ENCODE measurements at places on chromosomes 1 and 21.

- no peak for DNase-seq
Measured at GRCh38 chr1:159207774-159208173, 3.1 kb downstream of the ACKR1 start.

GRCh38 chr1:212438831-212439237, 6.1 kb downstream of the NENF start:
- no peak for DNase-seq

DNA sequence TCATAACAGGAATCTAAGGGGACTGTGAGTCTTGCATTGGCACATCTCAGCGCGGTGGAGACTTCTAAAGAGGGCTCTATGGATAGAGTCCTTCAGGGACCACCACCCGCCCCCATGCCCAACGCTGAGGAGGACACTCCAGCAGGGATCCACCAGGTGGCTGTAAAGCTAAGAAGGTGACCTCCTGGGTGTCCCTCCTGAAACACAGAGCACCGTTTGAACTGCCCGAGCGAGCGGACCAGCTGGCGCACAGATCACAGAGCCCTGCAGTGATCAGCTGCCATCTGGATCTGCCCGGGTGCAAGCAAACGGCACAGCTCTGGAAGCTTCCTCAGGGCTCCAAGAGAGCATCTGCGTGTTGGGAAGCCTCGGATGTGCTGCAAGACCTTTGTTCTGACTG, 51.3 kb upstream of the LYST start:
- no peak for DNase-seq

GRCh38 chr1:167687919-167688519, 33.8 kb upstream of the MPZL1 start:
- peak; percentile 80 for DNase-seq

- no peak for DNase-seq
Measured at GRCh38 chr1:37945743-37946702, 830 bp downstream of the INPP5B start.

DNA sequence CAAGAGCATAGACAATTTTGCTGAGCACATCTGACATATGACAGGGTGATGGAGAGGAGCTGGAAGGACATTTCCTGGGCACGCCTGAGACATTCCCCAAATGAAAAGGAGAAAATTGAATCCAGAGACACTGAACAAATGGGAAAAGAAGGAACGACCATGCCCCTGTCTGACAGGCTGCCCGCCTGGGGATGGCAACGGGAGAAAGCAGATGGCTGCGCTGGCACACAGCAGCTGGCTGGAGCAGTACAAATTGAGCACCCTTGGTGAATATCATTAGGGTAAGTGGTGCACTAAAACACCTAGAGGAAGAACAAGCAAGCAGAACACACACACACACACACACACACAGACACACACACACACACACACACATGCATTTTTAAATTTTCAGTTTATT, 174.3 kb upstream of the DUSP10 start:
- no peak for DNase-seq

DNA sequence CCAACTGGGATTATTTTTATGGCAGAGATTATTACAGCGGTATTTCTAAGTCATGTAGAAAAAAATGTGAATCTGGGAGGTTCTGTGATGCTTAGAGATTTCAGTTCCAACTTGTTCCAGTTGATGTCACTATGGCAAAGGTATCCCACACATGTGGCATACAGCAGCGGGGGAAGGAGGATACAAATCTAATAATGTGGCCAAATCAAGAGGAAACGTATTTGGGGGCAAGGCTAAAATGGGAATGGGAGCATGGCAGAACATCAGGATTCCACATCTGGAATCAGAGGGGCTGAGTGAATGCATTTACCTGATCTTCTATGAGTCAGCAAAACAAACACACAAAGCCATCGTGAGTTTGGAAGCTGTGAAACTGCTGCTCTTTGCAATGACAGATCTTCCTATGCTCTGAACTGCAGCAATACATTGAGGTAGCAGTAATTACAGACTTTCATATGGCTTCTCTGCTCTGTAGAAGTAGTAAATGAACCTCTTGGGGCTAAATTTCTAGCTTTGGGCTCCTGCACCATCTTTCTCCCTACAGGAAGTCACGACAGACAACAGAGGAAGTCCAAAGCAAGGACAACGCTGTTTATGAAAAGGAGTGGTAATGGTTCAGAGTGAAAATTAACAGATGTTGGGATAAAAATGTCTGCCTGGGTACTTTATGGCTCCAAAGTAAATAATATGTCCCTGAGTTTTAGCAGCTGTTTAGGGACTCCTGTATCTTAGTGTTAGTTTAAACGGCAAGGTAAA, 55.5 kb downstream of the GABPA start:
- peak; percentile 46 for DNase-seq

DNA sequence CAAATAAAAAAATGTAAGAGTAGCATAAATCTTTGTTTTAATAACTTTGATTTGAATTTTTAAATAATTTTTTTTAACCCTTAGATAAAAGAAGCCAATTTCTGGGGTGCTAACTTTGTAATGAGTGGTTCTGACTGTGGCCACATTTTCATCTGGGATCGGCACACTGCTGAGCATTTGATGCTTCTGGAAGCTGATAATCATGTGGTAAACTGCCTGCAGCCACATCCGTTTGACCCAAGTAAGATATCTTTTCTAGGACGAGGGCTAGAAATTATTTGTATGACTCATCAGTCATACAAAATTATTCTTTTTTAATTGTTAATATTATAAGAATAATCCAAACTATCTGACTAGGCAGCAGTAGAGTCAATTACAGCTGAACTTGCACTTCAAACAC, 71.2 kb downstream of the GPR161 start:
- no peak for DNase-seq

GRCh38 chr21:41840880-41841279, 38.3 kb downstream of the PRDM15 start:
- DNase-seq: no peak

DNA sequence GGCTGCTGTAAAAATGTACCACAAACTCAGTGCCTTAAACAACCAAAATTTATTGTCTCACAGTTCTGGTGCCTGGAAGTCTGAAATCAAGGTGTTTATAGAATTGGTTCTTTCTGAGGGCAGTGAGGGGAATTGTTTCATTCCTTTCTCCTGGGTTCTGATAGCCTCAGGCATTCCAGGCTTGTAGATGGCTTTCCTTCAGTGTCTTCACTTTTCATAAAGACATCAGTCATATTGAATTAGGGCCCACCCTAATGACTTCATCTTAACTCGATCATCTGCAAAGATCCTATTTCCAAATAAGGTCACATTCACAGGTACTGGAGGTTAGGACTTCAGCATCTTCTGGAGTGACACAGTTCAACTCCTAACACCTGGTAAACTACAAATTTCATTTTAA, 15.0 kb downstream of the CDKN2C start:
- no peak for DNase-seq

GRCh38 chr1:171158551-171158950, 26.5 kb upstream of the FMO2 start:
- no peak for DNase-seq

DNA sequence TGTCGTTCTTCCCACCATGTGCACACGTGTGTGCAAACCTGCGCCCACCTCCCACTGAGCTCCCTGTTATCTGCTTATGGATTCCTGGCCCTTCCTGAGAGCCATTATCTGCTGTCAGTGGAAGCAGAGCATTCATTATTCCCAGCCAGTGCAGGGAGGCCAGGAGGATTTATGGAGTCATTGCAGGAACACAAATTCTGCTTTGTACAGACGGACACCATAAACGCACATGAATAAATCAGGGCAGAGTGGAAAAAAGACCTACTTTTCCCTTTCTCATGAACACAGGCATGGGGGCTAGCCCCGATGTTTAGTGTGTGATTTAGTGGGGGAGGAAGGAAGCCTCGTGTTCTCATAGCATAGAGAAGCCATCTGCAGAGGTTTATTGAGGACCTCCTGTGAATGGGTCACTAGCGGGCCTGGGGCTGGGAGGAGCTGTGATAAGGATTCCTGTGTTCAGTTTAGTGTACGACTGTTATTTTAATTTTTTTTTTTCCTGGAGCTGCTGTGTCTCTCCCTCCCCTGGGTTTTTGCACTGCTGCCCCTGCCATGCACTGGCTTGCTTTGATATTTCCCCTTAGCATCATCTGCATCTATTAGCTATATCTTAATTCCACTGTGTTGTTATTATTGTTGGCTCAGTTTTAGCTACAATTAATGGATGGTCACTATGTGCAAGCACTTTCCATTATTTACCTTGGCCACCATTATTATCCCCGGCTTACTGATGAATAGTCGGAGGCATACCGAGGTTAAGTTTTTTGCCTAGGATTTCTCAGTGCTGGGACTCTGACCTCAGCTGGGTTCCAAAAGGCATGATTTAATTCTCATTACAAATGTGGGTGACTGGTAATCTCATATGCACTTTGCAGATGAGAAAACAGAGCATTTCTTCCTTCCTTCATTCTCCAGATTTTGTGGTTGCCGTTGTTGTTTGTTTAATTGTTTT, 33.0 kb downstream of the HUNK start:
- DNase-seq: no peak

- DNase-seq: no peak
Measured at GRCh38 chr1:117232531-117232930, 21.8 kb upstream of the VTCN1 start.

DNA sequence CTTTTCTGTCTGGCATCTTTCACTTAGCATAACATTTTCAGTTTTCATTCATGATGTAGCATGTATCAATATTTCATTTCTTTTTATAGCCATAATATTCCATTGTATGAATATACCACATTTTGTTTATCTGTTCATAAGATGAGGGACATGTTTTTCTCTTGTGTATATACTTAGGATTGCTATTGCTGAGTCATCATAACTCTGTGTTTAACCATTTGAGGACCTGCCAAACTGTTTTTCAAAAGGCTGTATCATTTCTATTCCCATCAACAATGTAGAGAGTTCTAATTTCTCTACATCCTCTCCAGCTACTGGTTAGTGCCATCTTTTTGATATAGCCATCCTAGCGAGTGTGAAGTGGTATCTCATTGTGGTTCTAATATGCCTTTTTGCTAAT, 26.2 kb downstream of the MPZL1 start:
- DNase-seq: no peak

GRCh38 chr1:187987236-187987776, 1158.6 kb downstream of the PLA2G4A start:
- DNase-seq: peak; percentile 28

GRCh38 chr1:109910963-109911798, 532 bp downstream of the CSF1 start:
- DNase-seq: no peak

GRCh38 chr1:1528301-1529267, 11.8 kb downstream of the TMEM240 start:
- no peak for DNase-seq

DNA sequence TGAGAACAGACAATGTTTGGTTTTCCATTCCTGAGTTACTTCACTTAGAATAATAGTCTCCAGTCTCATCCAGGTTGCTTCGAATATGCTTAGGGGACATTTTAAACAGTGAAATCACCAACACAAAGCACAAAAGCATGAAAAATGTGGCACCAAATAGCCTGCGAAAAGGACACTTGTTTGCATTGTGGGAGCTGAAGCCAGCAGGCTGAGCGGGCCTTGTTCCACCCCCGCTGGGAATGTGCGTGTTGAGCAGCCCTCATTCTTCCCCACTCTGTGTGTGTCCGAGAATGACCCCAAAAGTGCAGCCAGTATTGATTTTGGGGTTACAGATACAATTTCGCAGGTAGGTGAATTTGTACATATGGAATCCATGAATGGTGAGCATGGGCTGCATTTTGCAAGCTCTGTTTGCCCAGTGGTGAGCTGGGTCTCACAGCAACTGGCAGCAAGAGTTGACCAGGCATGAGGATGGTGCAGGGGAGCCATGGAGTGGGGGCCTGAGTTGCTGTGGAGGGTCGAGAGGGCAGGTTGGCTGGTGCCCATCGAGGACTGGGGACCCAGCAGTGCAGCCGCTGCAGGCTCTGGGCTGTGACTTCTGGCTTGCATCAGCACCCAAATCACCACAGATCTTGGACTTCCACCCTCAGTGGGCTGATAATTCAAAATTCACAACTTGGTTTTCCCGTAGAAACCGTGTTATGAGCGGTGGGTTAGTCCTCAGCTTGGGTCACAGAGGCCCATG, 29.4 kb downstream of the NENF start:
- no peak for DNase-seq

DNA sequence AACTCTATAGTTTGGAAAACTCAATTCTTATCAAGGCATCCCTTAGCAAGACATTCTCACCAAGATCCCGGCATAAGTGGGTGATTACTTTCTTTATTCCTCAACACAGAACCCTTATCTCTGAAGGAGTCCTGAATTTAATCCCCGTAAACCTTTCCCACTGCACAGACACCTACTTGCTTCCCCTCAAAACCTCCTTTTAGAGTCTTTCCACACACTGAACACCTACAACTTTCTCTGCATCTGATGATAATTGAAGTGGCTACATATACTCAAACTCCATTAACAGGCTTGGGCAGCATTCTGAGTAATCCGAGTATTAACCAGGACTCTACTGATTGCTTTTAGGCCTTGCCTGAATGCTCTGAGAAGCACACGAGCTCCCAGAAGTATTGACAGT, 23.5 kb downstream of the PALMD start:
- no peak for DNase-seq

DNA sequence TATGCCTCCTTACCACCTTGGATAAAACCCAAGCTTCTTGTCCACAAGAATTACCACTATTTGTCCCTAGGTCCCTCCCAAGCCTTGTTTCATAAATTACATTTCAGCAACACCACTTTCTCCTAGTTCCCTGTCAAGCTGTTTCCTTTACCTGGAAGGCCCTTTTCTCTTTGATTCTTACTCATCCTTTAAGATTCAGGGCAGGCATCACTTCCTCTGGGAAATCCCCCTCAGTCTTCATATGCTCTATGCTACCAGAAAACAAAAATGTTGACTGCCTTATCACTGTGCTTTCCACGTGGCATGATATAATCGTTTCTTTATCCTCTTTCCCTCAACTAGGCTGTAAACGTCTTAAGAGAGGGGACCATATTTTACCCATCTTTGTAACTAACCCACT, 102.7 kb downstream of the LYST start:
- DNase-seq: peak; percentile 56

DNA sequence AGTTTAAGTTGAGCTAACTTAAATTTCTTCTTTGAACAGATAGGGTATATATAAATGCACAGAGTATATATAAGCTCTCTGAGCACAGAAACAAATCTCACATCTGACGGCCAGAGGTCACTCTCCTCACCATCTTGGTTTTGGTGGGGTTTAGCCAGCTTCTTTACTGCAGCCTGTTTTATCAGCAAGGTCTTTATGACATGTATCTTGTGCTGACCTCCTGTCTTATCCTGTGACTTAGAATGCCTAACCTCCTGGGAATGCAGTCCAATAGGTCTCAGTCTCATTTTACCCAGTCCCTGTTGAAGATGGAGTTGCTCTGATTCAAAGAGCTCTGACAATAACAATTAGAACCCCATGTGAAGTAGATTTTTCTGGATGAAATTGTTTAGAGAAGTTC, 1.6 kb upstream of the MOV10 start:
- no peak for DNase-seq

All from epithelial cell of esophagus (primary cell).